SIG-M5 (cell line): ENCODE measurements at places on chromosomes 7 and 10.

DNA sequence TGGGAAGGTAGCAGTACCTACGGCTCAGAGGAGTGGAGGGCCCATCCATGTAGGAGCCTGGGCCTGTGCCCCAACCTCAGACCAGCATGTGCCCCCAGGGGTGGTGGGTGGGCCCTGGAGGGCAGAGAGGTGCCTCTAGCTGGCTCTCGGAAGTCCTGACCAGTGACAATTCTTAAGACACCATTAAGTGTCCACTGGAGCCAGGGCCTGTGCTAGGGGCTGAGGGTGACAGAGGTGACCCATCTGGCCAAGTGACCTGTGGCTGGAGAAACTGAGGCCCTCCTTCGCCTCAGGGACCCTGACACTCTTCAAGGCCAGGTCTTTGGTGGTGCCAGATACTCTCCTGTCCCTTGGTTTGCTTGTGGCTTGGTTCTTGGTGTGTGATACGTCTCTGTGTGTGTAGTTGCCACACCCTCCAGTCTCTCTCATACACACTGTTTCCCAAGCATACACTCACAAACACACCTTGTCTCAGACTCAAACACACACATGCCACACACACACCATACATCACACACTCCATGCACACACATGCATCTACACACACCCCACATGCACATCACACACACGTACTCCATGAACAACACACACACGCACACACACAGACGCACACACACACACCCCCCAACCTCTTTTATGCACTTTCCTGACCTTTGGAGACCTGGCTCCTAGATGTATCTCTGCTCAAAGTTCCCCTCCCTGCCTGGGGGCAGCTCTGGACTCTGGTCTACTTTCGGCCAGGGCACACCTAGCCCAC is 897 bp upstream of the RAMP3 start:
- DNase-seq, result no peak

- DNase-seq, result no peak
Observed at GRCh38 chr10:15863323-15863722, 3.0 kb upstream of the MINDY3 start.

- DNase-seq, result no peak
Observed at GRCh38 chr10:44970812-44971395, 7.7 kb downstream of the DEPP1 start.

DNA sequence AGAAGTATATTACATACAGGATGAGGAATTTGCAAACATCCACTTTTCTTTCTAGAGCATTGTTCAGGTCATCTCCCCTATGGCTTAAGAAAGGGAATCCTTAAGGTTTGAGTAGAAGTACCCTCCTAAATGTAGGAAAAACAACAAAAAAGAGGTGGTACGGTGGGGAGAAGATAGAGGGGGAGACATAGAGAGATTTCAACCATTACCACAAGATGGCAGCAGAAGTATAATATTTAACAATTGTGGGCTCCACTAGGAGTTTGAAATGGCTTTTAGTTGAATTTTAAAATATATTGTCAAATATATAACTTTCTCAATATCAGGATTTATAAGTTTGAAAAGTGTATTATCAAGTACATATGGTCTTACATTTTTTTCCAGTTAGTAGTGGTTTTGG is 72.7 kb upstream of the PRKG1 start:
- DNase-seq, result no peak

GRCh38 chr10:70221030-70221429 is 12.2 kb downstream of the PPA1 start:
- no peak for DNase-seq

GRCh38 chr10:97277551-97277950 is 14.9 kb downstream of the ARHGAP19 start:
- no peak for DNase-seq

DNA sequence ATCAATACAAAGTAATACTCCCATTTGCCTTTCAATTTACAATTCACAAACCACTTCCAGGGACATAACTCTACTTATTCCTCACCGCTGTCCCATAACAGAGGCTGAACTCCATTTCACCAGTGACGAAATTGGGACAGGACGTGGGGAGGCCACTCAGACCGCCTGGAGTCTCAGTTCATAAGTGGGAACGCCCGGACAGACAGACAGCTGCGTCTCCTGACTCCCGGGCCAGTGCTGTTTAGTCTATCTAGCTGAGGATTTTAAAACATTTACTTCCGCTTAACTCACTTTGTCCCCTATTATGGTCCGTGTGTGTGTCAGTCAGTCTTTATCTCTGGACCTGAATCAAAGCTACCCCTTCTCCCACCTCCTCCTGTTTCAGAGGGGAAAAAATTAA is 67.4 kb upstream of the ZNF438 start:
- no peak for DNase-seq

DNA sequence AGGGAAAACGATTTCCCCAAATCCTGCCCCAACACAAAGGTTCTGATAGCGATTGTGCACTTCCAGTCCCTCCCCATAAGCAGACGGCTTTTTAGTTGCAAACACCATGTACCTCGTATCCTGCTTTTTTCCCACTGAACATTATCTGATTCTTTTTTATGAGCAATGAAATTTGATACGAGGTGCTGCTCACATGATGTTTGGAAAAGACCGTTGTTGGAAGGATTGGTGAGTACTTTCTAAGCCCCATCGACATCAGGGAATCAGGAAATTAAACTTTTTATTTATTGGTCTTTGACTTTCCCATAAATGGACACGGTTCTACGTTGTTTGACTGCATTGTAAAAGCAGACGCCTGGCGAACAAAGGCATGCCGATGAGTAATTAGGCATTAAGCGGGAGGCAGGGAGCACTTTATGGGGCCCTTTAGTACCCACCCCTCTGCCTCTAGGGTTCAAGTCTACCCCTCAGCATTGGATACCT is 49.4 kb downstream of the TEX36 start:
- no peak for DNase-seq

GRCh38 chr10:45553155-45553554 is 119.4 kb downstream of the ZFAND4 start:
- no peak for DNase-seq

- no peak for DNase-seq
Observed at GRCh38 chr10:47332946-47333345, 10.7 kb downstream of the GDF2 start.

DNA sequence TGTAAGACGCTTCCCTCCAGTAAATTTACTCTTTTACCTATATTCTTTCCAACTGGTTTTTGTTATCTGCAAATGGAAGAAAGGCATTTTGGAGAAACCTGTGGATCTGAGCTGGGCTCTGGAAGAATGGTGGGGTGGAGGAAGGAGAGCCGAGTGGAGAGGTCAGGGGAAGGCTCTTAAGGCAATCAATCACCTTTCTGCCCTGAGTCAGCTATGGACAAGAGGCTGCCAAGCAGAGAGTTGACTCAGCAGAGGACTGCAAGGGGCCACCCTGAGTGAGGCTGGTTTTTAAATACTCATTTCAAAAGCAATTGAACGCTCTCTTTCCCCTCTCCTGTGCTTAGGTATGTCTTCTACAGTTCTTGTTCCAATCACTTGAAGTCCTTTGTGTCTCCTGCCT is 81.8 kb downstream of the SPAG6 start:
- no peak for DNase-seq

DNA sequence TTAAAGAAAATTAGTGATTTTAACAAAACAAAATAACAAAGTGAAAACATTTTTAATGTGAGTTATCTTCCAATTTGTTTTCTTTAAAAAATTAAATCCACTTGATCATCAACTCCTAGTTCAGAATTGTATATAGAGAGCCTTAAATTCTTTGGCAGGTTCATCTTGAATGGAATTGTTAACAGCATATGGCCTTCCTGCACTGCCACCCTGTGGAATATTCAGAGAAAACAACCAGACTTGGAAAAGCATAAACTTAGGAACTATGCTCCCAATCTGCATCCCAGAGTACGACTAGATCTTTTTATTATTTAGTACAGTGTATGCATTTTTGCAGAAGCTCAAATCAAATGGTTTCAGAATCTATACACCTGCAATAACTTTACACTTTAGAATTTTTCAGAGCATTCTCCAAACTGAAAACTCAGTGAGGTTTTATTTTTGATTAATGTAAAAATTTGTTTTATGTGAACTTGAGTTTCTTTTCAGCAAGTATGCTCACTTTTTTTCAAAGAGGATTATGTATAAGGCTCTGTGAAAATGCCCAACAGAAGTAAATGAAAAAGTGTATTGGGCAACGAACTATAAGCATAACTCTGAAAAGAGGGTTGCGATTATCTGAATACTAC is 44.9 kb upstream of the ANK3 start:
- no peak for DNase-seq

DNA sequence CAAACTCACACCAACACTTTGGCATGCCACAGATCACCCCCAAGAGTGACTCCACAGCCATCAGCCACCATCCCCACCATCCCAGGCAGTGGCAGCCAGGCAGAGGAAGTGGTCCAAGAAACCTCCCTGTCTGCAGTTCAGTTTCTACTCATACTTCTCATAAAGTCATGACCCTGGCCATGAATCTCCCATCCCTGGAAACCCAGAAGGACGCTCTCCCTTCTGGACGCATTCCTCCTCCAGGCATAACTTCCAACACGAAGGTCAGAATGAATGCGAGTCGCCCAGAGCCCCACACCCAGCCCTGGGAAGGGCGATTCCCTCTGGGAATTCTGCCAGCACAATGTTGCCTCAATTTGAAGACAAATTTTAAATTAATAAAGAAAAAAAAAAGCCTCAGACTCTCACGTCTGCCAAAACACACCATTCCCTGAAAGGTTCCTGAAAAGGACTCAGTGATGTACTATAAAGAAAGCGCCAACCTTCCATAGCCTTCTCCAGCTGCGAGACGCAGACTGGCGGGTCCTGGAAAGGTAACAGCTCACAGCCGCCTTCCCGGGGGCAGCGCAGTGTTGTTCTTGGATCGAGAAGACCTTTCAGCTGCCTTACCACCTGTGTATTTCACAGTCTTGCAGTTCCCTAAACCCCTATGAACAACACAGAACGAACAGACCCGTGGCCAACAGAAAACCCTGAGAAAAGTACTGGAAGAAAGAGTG is 307.6 kb downstream of the FRMD4A start:
- DNase-seq, result no peak

DNA sequence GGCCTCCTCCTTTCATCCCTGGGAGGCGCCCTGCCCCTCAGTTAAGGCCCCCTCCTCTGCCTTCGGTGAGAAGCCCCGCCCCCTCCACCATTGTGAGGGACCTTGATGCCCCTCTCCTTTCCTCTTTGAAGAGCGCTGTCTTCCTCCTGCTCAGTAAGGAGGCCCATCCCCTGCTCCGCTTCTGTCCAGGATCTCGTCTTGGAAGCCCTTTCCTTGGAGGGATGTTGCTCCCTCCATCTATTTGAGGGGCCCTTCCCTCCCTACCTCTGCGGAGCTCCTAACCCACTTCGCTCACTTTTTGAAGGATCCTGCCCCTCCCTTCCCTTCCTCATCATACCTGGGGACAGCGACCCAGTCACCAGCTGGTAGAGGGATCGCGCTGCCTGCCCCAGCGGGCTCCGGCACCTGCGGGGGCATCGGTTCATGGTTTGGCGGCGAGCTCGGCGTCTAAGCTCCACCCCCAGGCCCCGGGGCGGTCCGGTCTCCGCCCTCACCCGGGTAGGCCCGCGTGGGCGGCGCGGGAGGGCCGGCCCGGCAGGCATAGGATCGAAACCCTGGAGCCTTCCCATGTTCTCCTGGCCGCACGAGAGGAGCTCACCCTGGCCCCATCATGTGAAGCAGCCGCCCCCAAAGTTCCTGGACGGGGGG is 4.1 kb downstream of the KCNIP2 start:
- DNase-seq, result no peak

- DNase-seq, result no peak
Observed at GRCh38 chr10:30472414-30473155, 38.6 kb downstream of the MAP3K8 start.

DNA sequence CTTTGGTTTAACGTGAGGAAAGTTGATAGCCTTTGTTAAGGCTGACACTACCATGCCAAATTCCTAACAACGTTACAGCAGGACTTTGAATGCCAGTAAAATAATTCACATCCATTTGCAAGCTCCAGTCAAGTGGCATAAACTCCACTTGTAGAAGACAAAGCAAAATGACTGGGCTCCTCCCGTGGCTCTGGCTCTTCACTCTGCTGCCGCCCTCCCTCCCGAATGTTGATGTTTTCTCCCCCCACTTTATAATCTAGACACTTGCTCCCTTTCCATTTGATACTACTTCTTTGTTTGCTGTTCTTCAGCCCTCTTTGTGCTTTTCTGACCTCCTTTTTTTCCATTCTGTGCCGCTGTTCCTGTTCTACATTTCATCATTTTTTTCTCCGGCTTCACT is 22.8 kb upstream of the ITGB8 start:
- no peak for DNase-seq

- DNase-seq, result no peak
Observed at GRCh38 chr7:139737221-139738100, 40.3 kb downstream of the HIPK2 start.

- no peak for DNase-seq
Observed at GRCh38 chr10:24974976-24975375, 22.6 kb upstream of the PRTFDC1 start.

DNA sequence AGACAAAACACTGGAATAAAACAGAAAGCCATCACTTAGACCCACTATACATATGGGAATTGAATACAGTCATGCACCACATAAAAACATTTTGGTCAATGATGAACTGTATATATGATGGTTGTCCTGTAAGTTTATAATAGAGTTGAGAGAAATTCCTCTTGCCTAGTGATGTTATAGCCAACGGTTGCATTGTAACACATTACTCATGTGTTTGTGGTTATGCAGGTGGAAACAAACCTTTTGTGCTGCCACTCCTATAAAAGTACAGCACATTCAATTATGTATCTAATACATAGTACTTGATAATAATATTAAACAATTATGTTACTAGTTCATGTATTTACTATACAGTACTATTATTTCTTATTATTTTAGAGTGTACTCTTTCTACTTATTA is 381.2 kb upstream of the MBL2 start:
- DNase-seq, result no peak

GRCh38 chr10:33965795-33966581 is 631.5 kb upstream of the NRP1 start:
- DNase-seq, result no peak

DNA sequence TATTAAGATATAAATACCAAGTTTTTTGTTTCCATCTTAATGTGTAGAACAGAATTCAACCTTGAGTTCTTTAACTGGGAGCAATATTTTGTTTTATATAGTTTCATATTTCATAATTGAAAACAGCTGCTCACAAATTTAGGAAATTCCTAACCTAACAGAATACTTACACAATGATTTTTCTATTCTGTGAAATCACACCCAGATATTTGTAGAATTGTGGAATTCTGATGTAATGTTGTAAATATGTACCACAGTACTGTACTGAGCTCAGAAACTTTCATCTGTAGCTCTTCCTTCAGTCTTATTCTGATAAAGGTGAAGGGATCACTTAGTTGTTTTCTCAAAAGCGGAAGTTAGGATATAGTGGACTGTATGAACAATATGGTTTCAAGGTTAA is 143.4 kb upstream of the GLI3 start:
- no peak for DNase-seq
